Colonic mucosa (tissue), 4 donors: ENCODE measurements at places on chromosomes 2 and 18.

DNA sequence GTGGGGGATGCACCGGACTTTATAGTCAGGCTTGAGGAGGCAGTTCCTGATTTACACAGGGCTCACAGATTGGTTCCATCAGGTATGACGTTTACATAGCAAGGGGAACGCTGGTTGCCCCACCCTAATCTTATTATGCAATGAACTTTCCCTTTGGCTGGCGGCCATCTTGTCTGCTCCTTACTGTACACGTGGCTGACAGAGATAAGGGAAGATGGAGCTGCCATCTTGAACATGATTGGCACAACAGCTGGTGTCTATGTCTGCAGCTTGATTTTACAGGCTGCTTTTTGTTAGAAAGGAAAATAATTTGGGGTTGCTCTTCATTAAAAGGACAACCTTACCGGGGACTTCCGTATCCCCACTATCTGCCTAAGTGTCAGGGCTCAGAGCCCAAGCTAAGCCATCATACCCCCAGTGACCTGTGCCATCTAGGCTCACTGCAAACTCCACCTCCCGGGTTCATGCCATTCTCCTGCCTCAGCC is 33.5 kb upstream of the ATG16L1 start:
- H3K36me3 ChIP-seq, result no peaks in the 10 kb centered on the region
- no peaks in the 10 kb centered on the region for H3K4me1 ChIP-seq
- no peak overlapping the region for H3K4me3 ChIP-seq

GRCh38 chr2:10900216-10901109 is 11.3 kb upstream of the KCNF1 start:
- H3K4me3 ChIP-seq, result no peak overlapping the region
- DNase-seq, result peak; percentile 69
- H3K27me3 ChIP-seq, result no peaks in the 10 kb centered on the region
- peaks cover 4% of the 10 kb centered on the region for H3K4me1 ChIP-seq

DNA sequence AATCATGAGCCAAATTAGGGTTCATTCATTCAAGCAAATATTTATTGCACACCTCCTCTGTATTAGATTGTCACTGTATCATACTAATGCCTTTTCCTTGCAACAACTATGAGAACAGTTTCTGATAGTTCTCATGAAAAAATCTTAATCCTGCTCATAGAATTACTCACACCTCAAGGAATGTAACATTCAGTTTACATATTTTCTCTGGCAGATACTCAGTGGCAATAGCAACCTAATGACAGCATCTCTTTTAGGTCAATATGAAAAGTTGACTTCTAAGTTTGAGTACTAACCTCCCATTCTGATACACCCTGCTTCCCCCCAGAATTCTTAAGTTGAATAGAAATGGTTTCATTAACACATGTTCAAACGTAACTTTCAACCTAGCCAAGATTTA is 132.0 kb downstream of the VWC2L start:
- no peak for DNase-seq
- H3K36me3 ChIP-seq, result no peaks in the 10 kb centered on the region
- no peaks in the 10 kb centered on the region for H3K4me1 ChIP-seq
- H3K27me3 ChIP-seq, result no peaks in the 10 kb centered on the region

GRCh38 chr18:76374330-76375281 is 120.4 kb downstream of the ZNF516 start:
- H3K4me1 ChIP-seq, result no peaks in the 10 kb centered on the region
- H3K27ac ChIP-seq, result no peak overlapping the region
- no peak for DNase-seq
- no peak overlapping the region for H3K4me3 ChIP-seq
- H3K27me3 ChIP-seq, result no peaks in the 10 kb centered on the region

DNA sequence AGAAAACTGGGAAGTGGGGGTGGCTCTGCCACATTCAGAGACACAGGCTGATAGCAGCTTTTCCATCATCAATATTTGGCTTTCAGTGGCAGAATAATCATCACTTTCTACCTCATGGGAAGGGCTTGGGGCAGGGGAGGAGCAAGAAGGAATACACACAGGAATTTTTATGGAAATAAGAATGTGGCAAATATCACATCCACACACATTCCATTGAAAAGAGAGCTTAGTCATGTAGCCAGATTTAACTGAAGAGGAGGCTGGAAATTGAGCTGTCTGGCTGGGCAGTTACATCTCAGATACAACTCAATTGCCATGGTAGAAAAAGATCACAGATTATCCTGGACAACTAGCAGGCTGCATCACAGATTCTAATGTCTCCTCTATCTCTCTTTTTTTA is 1474.0 kb upstream of the ACVR2A start:
- H3K27ac ChIP-seq, result no peak overlapping the region
- no peaks in the 10 kb centered on the region for H3K36me3 ChIP-seq
- no peak for DNase-seq

- no peaks in the 10 kb centered on the region for H3K4me1 ChIP-seq
- no peaks in the 10 kb centered on the region for H3K27me3 ChIP-seq
- H3K4me3 ChIP-seq, result no peak overlapping the region
- DNase-seq, result no peak
- no peak overlapping the region for H3K27ac ChIP-seq
- no peaks in the 10 kb centered on the region for H3K36me3 ChIP-seq
These were observed 64.5 kb downstream of the UBR3 start for GRCh38 chr2:169891593-169892298.

DNA sequence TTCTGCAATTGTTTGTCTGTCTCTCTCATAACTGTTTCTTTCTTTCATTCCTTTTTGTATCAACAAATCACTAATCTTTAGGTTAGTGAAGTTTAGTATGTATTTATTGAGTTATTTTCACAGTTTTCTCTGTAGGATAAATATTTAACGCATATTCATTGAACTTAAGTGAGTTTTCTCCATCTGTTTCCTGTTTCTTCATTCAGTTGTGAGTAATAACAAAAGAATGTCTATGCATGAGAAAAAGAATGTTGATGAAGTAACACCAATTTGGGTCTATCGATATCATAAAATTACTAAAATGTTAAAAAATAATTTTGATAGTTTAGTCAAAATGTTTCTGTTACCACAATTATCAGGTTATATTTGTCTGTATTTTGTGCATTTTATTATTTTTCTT is 948.0 kb downstream of the DSC3 start:
- no peaks in the 10 kb centered on the region for H3K36me3 ChIP-seq
- no peaks in the 10 kb centered on the region for H3K4me1 ChIP-seq
- no peak for DNase-seq
- no peak overlapping the region for H3K27ac ChIP-seq
- no peak overlapping the region for H3K4me3 ChIP-seq
- H3K27me3 ChIP-seq, result no peaks in the 10 kb centered on the region

- no peaks in the 10 kb centered on the region for H3K4me1 ChIP-seq
- no peaks in the 10 kb centered on the region for H3K36me3 ChIP-seq
These were observed 47.5 kb upstream of the PXDN start for GRCh38 chr2:1791685-1792435.

DNA sequence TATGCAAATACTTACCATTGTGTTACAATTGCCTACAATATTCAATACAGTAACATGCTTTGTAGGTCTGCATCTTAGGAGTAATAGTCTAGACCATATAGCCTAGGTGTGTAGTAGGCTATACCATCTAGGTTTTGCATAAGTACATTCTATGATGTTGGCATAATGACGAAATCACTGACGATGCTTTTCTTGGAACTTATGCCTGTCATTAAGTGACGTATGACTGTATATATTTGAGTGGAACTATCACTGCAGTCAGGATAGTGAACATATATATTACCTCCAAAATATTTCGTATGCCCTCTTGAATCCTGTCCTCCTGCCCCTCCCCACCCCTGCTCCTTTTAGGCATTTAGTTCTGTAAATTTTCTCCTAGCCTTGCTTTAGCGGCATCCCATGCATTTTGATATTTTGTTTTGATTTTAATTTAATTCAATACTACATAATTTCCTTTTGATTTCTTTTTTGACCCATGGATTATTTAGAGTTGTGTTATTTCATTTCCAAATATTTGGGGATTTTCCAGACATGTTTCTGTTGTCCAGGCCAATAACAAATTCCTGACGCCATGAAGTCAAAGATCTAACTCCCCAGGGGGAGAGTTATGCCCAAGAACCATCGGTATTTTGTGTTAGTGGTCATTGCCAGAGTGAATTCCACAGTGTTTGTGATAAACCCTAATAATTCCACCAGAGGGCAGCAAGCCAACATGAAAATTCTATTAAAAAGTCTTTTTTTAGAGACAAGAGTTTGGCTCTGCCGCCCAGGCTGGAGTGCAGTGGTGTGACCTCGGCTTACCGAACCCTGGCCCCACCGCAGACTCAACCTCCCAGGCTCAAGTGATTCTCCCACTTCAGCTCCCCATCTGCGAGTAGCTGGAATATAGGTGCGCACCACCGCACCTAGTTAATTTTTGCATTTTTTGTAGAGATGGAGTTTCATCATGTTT is 24.2 kb upstream of the CASP8 start:
- no peaks in the 10 kb centered on the region for H3K36me3 ChIP-seq
- no peak overlapping the region for H3K27ac ChIP-seq
- peaks cover 6% of the 10 kb centered on the region for H3K4me1 ChIP-seq
